ENCODE measurements at places on chromosomes 4 and X.

DNA sequence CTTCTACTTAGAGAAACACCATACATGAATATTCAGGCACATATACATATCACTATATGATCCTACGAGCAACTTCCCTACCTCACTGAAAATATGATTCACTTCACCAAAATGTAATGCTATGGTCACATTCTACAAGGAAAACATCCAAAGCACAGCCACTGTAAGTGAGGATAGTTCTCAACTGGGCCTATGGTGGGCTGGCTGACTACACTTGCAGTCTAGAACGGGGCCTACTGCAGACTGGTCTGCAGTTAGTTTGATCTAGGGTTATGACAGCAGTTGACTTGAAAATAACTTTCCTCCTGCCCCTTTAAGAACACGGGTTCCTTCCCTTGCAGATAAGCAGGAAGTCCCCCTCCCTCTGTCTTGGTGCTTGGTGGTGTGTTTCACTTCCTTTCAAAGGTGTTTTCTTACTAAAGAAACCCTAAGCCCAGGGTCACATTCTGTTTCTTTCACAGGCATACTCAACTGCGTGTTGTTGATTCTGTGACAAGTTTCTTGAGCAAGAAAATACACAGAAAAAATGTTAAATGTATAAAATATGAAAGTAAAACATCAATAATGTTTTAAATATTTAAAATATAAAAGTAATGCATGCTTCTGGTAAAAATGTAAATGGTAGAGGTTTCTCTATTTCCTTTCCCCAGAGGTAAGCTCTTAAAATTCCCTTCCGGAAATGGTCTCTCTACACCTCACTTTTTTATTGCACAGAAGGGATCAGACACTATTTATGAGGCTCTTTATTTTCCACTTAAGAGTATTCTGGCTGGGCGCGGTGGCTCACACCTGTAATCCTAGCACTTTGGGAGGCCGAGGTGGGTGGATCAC lies 18.0 kb upstream of the TMSB4X start:
- no peak for DNase-seq

DNA sequence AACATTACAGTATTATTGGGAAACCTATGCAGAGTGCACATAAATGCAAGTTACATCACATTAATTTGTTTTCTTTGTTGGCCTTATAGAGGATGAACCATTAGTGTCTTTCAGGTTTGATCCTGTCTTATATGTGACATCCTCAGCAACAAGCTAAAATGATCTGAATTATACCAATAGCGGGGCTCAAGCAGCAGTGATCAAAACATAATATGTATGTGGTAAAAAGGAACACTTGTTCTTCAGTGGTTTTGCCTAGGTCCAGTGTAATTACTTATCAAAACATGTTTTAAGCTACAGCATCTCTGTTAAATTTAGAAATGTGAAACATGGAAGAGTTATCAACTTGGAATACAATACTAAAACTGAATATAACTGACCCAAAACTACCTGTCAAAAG lies 9.1 kb downstream of the TAF9B start:
- DNase-seq: no peak

DNA sequence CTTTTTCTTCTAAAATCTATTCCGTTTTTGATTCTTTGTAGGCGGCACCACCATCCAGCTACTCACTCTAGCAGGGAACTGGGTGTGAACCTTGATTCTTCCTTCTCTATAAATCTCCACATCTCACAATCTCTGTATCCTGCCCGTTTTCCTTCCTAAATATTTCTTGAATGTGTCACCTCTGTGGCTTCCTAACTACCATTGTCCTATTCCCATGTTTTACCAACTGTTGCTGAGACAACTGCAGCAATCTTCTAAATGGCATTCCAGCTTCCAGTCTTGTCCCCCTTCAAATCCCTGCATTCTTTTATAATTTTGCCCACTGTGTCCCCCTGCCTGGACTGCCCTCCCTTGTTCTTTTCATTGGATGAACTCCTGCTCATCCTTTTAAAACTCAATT lies 641.3 kb downstream of the RPA4 start:
- no peak for DNase-seq

DNA sequence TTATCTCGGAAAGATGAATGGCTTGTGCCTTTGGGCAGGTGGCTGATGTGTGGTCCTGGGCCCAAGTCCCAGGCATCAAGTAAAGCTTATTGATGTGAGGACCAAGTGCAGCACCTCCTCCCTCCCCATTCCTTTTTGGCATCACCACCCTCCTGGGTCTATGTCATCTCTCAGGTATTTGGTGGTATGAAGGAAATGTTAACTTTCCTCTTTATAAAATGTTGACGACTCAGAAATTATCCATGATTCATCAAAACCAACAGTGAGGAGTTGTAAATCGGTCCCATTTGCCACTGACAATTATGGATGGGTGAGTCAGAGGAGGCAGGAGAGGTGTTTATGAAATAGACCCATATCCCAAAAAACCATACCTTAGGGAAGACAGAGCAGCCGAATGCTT lies 229.4 kb upstream of the GATB start:
- DNase-seq: no peak

GRCh38 chr4:66017671-66018070 lies 347.4 kb upstream of the EPHA5 start:
- DNase-seq: no peak

- no peak for DNase-seq
These were observed 11.7 kb downstream of the JCHAIN start for GRCh38 chr4:70654605-70655011.

GRCh38 chrX:19683358-19683757 lies 168.1 kb upstream of the MAP3K15 start:
- no peak for DNase-seq

- DNase-seq: no peak
These were observed 35.3 kb upstream of the TENM3 start for GRCh38 chr4:182207830-182208396.

DNA sequence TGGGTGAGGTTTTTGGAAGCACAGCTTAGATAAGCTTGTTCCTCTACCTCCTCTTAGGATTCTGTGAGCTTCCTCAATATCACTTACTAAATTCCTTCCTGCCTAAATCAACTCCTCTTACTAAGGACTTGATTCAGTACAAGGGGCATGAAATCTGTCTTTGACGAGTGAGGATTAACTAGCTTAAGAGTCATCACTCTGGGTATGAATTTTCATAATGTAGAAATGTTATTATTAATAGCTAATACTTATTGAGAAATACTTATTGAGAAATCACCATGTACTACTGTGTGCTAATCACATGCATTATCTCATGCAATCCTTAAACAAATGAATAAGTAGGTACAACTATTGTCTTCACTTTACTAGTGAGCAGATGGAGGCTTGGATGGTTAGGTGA lies 28.6 kb downstream of the TRPC3 start:
- DNase-seq: no peak

- no peak for DNase-seq
These were observed 59.0 kb upstream of the C1QTNF7 start for GRCh38 chr4:15368856-15369255.

GRCh38 chrX:102067966-102068723 lies 57.3 kb upstream of the TCEAL2 start:
- DNase-seq: no peak

DNA sequence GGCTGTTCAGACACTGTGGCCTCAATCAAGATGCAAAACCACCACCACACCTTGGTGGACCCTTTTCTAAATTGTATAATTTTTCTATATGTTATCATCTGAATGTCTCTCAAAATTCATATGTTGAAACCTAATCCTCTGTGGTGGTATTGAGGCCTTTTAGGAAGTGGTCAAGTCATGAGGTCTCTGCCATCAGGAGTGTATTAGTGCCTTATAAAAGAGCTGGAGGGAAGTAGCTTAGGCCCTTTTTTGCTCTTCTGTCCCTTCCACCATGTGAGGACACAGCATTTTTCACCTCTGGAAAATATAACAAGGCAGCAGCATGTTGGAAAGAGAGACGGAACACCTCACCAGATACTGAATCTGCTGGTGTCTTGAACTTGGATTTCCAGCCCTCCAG lies 30.5 kb upstream of the DKK2 start:
- no peak for DNase-seq

DNA sequence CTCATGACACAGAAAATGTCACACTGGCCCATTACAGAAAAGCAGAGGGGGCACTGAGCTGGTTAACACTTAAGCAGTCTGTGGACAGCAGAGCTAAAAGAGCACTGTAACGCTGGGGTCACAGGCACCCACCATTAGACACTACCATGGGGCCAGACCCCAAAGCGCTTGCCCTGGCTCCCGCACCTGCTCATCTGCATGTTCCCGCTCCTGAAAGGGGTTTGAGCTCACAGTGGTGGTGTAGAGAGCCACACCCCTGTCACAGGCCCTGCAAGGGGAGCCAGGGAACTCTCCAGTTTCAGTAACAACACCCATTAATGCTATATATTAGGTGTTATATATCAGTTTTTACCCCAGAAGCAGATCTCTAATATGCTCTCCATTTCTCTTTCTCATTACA lies 187.0 kb downstream of the ANKRD50 start:
- DNase-seq: no peak

DNA sequence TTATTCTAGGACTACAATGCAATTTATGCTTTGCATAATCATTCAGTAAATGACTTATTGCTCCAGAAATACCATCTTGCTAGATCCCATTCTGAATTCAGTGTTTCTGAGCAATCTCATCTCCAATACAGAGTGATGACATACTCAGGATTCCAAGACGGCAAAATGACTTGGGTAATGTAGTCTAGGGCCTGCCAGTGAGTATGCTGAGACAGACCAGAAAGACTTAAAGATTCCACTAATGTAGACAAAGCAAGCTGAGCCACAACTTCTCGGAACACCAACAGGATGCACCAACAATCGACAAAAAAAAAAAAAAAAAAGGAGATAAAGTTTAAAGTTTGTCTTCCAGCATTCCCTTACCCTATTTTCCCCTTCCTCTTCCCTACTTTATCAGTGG lies 919 bp upstream of the SEC24B start:
- no peak for DNase-seq

- no peak for DNase-seq
These were observed 101.8 kb upstream of the VCX2 start for GRCh38 chrX:8272821-8273220.

- DNase-seq: no peak
These were observed 90.2 kb downstream of the CXCL13 start for GRCh38 chr4:77695774-77696173.

- DNase-seq: no peak
These were observed 853.4 kb downstream of the PCDH7 start for GRCh38 chr4:31573554-31573953.

GRCh38 chr4:174716986-174717770 lies 111.9 kb downstream of the GLRA3 start:
- no peak for DNase-seq

GRCh38 chrX:150486011-150486410 lies 82.4 kb upstream of the MTM1 start:
- DNase-seq: peak; percentile 61

- no peak for DNase-seq
These were observed 389.7 kb downstream of the SPRY1 start for GRCh38 chr4:123786163-123786915.

GRCh38 chr4:155866177-155866576 lies at the start of gene ASIC5:
ASIC5 (minus strand) TSS chr4:155866277; CDS start chr4:155866226, 51 bp downstream.
- no peak for DNase-seq

- no peak for DNase-seq
These were observed 31.2 kb downstream of the CCDC149 start for GRCh38 chr4:24881508-24882196.

- DNase-seq: no peak
These were observed 37.6 kb upstream of the HPGD start for GRCh38 chr4:174559894-174560293.

- DNase-seq: no peak
These were observed 51.1 kb downstream of the DMD start for GRCh38 chrX:33160273-33160672.

DNA sequence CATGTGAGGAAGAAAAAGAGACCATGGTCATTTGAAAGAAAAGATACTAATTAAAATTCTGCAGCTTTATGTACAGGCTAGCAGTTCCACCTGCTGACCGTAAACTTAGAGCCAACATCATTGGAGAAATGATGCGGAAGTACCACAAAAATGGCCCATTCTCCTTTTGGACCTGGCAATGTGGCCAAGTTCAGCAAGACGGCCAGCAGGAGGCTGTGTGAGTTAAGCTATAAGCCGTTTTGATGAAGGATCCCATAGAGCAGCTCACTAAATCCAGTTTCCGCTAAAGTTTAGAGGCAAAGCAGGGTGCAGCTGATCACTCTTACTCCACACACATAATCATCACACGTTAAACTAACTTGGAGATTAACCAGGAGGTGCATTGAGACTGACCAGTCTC lies 133.8 kb downstream of the LDB2 start:
- peak; percentile 27 for DNase-seq

DNA sequence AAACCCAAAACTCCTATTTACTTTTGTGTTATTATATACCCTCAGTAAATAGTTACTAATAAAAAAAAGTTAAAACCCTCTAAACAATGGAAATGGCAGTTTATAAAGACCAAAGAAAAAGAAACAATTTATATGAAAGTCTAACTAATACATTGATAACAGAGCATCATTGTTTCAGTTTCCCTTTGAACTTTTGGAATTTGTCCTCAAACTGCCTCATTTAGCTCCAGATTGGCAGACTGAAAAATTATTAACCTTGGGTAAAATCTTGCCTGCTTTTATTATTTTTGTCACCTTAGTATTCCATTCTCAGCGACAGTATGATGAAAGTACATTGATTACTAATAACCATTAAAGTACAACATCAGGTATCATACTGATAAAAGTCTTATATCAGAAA lies 124.0 kb downstream of the PDE5A start:
- DNase-seq: no peak

GRCh38 chrX:140504371-140505324 lies at the start of gene SOX3:
SOX3 (minus strand) TSS chrX:140505069; CDS start chrX:140505060, 9 bp downstream.
- no peak for DNase-seq

GRCh38 chrX:33434256-33435092 lies 223.1 kb upstream of the DMD start:
- DNase-seq: peak; percentile 48

DNA sequence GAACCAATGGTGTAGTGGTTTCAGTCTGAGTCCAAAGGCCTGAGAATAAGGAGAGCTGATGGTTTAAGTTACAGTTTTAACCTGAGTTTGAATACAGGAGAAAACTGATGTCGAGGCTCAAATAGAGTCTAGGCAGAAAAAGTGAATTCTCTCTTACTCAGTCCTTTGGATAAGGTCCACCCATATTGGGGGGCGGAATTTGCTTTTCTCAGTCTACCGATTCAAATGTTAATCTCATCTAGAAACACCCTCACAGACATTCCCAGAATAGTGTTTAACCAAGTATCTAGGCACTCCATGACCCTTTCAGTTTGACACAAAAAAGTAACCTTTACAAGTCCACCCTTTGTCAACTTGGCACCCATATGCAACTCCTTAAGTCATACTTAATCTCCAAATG lies 216.0 kb downstream of the GRID2 start:
- no peak for DNase-seq

DNA sequence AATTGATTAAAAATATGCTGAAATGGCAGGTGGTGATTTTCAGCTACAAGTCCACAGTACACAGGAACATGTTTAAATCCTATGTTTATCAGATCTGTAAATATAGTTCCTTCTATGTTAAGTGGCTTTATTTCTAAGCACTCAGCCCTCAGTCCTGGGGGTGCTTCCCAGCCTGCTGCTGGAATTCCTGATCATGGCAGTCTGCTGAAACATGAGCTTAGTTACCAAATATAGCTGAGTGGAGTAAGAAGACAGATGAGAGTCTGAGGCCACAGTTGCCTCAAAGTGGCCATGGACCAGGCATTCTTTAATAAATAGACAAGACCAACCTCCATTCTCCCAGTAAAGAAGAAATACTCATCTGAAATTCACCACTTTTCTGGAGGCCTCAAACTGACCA lies 17.1 kb upstream of the DDX60 start:
- no peak for DNase-seq

- DNase-seq: no peak
These were observed 123.6 kb upstream of the TET2 start for GRCh38 chr4:105022811-105023667.

GRCh38 chrX:153888344-153888743 lies 2.4 kb upstream of the L1CAM start:
- DNase-seq: no peak
